IPS DF 6.9 (cell line): ENCODE measurements at places on chromosomes 5 and 9.

- DNase-seq: no peak
These were observed 11.8 kb downstream of the RBM18 start for GRCh38 chr9:122252796-122253195.

GRCh38 chr9:14585730-14586473, 107.3 kb downstream of the ZDHHC21 start:
- DNase-seq: no peak

DNA sequence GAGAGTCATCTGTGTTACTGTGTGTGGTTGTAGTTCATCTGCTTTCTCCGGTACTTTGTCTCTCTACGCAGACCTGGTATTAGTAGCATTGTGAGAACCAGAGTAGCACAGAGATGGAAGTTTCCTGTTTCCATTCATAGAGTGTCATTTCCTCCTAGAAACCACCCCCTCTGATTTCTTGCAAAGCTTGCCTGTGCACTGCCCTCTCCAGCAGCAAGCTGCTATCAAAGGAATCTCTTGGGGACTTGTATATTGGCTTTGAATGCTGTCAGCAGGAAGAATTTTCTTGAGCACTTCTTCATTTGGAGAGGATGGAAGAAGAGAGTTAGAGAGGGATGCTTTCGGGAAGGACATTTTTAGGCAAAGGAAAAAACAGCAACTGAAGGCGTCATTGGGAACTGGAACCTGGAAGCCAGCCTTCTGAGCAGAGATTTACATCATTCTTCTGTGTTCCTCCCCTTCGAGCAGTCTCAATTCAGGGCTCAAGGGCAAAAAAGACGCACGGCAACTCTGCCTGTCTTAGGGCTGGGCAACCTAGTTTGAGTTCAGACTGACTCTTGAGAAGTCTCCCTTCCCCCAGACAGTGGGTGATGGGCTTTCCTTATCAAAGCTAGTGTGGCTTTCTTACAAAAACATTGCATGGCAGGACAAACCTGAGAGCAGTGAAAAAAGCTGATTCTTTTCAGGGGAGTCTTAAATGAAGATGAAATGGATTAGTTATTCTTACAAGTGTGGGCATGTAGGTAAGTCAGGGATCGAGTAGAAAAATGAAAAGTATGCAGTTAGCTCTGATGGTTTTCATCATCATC, 226.3 kb downstream of the AOPEP start:
- no peak for DNase-seq

DNA sequence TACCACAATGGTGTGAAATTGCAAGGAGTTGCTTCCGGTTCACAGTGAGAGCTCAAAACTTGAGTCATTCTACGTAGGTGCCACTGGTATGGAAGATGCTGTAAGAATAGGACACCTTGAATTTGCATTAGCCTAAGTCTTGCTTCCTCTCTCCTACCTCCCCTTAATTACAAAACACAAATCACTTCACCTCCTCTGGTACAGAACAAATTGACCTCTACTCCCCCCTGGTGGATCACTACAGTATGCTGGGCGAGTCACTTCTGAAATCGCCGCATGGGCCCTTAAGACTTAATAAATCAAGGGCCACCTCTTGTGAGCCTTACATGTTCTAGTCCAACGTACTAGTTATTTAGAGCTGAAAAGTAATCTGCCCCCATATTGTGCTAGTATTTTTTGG, 145.3 kb upstream of the SMARCA2 start:
- DNase-seq: peak; percentile 57

- no peak for DNase-seq
These were observed 22.6 kb upstream of the IQGAP2 start for GRCh38 chr5:76380346-76381066.

GRCh38 chr5:89988998-89989655, 420.4 kb downstream of the CETN3 start:
- no peak for DNase-seq

- no peak for DNase-seq
These were observed 298.8 kb downstream of the ASTN2 start for GRCh38 chr9:117116084-117116483.

- DNase-seq: no peak
These were observed 45.3 kb downstream of the ICE1 start for GRCh38 chr5:5467737-5468136.

DNA sequence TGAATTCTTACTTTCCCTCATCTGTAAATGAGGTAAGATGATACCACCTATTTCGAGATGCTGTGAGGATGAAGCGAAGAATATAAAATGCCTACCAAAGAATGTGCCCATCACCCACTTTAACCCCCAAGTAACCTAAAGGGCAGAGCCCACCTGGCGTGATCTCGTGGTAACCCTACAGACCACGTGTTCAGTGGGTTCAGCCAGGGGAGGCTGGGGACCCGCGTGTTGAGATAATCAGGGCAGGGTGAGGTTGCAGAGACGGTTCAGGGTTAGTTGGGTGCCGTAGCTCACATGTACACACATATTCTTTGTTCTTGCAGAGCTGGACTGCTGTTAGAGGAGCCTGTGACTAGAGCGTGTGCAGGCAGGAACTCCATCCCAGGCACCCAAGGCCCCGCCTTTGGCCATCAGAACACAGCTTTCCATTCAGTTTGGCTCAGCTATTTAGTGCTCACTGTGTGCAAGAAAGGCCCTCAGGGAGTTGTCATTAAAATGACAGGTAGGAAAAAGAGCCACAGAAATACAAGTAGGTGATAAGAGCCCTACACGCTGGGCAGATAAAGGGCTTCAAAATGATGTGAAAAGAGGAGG, 56.5 kb upstream of the HAND1 start:
- no peak for DNase-seq

GRCh38 chr9:20479419-20480155, 142.7 kb downstream of the MLLT3 start:
- no peak for DNase-seq

GRCh38 chr5:32182463-32183063, 8.4 kb upstream of the GOLPH3 start:
- no peak for DNase-seq

- no peak for DNase-seq
These were observed 78.2 kb upstream of the NR4A3 start for GRCh38 chr9:99743455-99743854.

DNA sequence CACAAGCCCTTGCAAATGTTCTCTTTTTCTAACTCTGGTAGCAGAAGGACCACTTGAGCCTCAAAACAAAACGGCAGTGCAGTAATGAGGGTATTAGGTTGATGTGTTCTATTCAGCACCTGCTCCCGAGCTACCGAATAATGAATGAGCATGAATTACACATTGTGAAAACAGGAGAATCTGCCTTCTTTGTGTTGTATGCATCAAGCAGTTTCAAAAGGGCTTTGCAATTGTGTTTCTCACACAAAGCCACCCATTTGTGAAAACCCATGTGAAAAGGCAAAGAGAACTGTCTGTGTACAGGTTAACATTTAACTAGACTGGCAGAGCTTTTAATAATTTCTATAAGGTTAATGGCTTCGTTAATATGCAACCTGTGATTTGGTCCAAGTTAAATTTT, 97.8 kb downstream of the STK32A start:
- DNase-seq: no peak

GRCh38 chr5:116838011-116838536, 263.5 kb upstream of the SEMA6A start:
- no peak for DNase-seq

- no peak for DNase-seq
These were observed 274.1 kb upstream of the WWC1 start for GRCh38 chr5:168017313-168017712.
